CD4-positive, alpha-beta T cell treated with Interleukin-17A for 4 hours (primary cell): ENCODE measurements at places on chromosomes 3 and 15.
A peak's percentile ranks its signal among the peaks of the same experiment; 100 is the strongest.

GRCh38 chr3:37660782-37661181 lies 200.9 kb upstream of the CTDSPL start:
- DNase-seq, result no peak

DNA sequence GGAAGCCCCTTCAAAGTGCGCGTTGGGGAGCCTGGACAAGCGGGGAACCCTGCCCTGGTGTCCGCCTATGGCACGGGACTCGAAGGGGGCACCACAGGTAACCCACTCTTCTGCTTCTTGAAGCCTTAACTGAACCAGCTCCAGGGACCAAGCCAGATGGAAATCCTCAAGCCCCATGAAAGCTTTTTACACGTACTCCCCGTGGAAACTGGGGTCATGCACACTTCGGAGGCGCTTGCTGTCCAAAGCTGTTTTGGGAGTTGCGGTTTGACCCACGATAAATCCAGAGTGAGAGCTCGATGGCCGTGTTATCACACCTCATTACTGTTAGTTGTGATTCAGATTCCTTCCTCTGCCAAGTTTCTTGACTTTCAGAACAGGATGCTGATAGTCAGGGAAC lies 47.5 kb downstream of the DNASE1L3 start:
- no peak for DNase-seq

GRCh38 chr3:169071003-169071402 lies 592.5 kb downstream of the MECOM start:
- no peak for DNase-seq

DNA sequence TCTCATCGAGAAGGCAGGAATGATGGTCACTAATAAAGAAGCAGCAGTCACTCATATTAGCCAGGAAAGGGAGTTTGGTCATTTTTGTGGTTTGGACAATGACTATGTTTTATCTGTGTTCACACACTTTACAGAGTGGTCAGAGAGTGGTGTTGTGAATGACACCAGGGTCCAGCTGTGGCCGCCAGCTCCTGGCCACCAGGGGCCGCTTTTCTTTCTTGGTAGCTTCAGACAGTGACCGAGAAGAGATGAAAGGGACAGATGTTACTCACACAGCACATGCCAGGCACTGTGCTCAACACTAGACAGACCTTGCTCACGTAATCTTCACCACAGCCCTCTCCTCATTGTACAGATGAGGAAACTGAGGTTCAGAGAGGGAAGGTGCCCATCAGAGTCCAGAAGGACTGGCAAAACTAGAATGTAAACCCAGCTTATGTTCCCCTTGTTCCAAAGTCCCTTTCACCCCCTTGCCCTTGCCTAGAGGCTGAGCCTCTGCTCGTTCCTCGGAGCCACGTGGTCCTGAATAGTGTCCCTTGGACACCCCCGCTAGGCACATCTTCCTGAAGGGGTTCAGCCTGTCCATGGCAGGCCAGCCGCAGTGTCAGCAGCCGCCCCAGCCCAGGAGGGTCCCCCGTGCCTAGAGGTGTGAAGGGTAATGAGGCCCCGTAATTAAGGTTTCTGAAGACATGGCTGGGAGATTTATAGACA lies 55.6 kb downstream of the CYP11A1 start:
- DNase-seq, result no peak

DNA sequence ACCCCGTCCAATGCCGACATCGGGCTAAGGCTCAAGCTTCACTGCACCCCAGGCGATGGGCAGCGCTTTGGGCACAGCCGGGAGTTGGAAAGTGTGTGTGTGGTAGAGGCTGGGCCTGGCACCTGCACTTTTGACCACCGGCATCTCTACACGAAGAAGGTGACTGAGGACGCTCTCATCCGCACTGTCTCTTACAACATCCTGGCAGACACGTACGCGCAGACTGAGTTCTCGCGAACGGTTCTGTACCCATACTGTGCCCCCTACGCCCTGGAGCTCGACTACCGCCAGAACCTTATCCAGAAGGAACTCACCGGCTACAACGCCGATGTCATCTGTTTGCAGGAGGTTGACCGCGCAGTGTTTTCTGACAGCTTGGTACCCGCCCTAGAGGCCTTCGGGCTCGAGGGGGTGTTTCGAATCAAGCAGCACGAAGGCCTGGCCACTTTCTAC lies 1.0 kb downstream of the PDE12 start:
- peak; percentile 39 for DNase-seq

DNA sequence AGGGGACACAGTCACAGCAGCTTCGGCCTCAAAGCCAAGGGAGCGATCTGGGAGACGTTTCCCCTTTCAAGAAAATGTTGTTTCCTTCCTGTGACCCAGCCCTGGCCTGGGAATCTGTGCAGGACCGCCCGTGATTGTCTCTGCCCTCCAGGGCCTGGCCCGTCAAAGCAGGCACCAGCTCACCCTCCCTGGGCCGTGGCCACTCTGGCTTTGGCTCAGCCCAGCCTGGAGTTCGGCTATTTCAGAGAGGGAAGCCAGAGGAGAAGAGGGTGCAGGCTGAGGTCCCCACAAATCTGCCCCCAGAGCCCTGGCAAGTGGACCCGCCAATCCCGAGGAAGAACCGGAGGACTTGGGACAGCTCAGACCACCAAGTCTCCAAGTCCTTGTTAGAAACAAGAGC lies 12.7 kb downstream of the GATA2 start:
- DNase-seq, result no peak

DNA sequence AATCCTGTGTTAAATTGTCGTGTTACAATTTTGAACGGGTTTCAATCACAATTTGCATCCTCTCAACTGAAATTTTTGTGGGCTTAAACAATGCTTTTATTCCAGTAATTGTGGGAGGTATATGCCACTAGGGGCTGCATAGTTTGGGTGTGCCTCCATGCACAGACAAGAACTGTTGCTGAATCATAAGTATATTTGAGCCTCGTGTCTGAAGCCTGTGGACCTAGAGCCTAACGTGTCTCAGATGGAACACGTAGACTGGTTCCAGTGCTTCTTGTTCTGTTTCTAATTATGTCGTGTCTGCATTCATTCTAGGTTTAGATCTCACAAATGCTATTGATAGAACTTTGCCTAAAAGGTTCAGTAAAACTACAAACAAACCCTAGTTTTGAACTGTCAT lies 363.4 kb downstream of the RBMS3 start:
- DNase-seq, result no peak

GRCh38 chr3:135987661-135988060 lies 22.1 kb downstream of the PPP2R3A start:
- no peak for DNase-seq

GRCh38 chr15:74950078-74950908 lies 6.3 kb downstream of the RPP25 start:
- DNase-seq, result peak; percentile 83

- no peak for DNase-seq
These were observed 31.6 kb upstream of the CERS3 start for GRCh38 chr15:100560323-100560722.

DNA sequence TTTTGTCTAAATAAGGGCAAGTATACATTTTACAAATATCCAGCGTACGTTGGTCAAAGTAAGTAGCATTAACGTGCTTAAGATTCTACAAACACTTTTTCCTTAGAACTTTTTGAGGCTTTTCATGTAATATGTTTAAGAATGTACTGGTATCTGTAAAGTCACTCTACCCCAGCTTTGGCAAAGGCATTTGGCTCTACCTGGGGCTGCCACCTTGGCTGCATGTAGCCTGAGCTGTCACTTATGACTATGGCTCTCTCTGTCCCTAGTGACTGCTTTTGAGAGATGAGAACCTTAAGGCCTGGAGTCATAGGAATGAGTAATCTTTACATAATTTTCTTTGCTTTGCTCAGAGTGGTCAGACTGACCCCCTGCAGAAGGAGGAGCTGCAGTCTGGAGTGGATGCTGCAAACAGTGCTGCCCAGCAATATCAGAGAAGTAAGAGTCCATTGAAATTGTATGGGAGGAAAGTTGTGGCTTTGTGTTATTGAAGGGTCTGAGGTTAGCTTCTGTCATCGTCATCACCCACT lies 61.2 kb downstream of the IQGAP1 start:
- no peak for DNase-seq

- no peak for DNase-seq
These were observed 77.9 kb upstream of the ARHGEF3 start for GRCh38 chr3:56879436-56880215.

DNA sequence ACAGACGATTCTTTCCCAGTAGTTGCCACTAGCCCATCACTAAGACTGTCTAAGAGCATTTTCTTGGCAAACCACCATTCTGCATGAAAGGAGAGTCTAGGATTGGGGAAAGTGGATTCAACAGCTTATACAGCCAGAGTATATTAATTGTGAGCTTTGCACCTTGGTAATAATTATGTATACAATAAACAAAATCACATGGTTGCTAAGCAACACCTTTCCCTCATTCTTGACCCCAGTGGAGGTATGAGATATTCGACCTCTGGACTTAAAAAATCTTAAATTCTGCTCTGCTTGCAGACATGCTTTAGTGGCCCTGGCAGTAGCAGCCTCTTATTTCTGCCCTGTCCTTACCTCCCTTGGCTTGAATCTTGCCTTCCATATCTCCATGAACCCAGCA lies 73.1 kb downstream of the PPP2R3A start:
- no peak for DNase-seq

GRCh38 chr3:141303481-141304223 lies 64.7 kb upstream of the ZBTB38 start:
- DNase-seq, result peak; percentile 79

GRCh38 chr15:42286445-42287029 lies 13.3 kb upstream of the TMEM87A start:
- DNase-seq, result no peak

DNA sequence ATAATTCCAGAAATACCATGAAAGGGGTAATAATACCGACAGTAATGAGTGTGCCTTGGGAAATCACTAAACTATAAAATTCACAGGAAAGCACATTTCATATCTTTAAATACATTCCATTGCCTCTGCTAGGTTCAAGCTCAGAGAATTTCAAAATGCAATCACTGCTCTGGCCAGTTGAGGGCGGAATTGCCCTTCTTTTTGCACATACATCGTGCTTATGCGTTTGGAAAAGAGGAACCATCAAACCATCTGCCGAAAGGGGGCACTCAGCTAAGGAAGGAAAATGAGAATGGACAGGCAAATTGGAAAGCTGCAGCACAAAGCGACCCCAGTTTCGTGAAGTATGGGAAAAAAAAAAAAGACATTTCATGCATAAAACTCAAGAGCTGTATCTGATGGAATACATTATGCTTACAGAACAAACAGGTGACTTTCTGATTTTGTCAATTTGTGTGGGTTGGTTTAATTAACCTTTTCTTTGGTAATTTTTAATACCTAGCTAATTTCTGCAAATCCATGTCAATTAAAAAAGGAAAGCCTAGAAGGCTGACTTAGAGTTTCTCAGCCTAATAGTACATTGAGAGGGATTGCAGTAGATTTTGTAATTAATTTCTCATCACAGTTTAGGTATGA lies 61.4 kb downstream of the TUSC7 start:
- DNase-seq, result peak; percentile 3

GRCh38 chr15:59115047-59115446 lies 10.1 kb downstream of the CCNB2 start:
- no peak for DNase-seq

GRCh38 chr3:138941259-138941885 lies 5.6 kb downstream of the FOXL2 start:
- no peak for DNase-seq

GRCh38 chr3:113214917-113215595 lies 3.7 kb downstream of the BOC start:
- DNase-seq, result no peak

GRCh38 chr3:108001457-108001856 lies 89.4 kb downstream of the CD47 start:
- no peak for DNase-seq

GRCh38 chr15:58573270-58573669 lies 141.5 kb downstream of the LIPC start:
- DNase-seq, result no peak

DNA sequence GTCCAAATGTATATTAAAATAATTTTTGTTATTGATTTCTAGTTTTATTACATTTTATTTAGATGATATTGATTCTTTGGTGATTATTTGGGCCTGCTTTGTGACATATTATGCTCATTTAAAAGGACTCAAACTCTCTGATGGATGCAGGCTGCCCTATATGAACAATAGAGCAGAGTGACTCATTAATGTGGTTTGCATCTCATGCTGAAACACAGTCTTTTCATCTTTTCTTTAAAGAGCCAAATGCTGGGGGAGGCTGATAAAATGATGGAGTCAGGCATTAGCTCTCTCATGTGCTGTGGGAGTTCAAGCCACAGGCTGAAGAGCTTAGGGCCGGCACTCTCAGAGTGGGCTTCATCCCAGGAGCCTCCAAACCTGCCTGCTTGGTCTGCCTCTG lies 7.2 kb downstream of the PLA1A start:
- no peak for DNase-seq

DNA sequence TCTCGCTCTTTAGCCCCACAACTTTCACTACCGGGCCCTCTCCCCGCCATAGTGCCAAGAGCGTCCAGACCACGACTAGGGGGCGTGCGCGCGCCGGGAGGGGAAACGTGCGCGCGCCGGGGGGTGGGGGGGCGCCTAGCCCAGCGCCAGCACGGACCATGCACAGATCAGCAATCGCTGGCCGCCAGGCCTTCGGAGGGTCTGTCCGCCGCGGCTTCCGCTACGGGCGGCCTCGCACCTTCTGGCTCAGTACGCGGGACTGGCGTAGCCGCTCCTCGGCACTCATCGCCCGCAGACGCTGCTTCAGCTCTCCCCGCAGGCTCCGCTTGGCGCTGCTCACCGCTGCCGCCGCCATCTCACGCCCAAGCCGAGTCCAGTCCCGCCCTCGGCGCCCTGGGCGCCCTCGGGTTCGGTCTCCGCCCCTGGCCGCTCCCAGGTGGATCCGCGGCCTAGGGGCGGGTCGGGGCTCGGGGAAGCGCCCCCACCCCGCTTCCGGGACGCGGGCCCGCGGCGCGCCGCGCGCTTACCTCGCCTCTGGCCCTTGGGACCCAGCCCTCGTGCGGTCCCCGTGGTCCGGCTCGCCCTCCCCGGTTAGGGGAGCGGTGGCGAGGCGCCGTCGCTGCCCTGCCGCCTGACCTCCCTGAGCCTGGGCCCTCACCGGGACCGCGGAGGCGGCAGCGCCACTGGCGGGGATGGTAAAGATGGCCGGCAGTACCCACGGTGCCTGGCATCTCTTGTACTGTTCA lies at the start of gene MTHFS:
Gene MTHFS, minus strand, starts transcription at position 381 of the 746 bp plus-strand sequence. Its CDS starts 26 bp downstream, at position 355.
- DNase-seq, result peak; percentile 87

DNA sequence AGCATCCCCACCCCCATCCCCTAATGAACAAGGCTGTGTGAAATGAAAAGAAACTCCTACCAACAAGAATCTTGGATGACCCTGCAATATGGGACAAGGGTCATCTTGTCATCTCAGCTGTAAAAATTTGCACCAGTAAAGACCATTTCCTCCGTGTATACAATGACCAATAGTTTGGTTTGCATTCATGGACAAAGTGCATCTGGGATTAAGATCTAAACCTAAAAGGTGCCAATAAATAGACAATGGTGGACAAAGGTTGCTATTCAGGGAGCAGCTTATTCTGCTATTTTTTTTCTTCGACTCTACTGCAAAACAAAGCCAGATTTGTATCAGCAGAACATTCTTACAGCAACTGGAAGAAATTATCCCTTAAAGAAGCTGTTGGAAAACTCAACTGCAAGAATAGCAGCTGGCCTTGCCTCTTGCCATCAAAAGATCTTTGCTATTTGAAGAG lies 8.0 kb downstream of the MGLL start:
- no peak for DNase-seq

DNA sequence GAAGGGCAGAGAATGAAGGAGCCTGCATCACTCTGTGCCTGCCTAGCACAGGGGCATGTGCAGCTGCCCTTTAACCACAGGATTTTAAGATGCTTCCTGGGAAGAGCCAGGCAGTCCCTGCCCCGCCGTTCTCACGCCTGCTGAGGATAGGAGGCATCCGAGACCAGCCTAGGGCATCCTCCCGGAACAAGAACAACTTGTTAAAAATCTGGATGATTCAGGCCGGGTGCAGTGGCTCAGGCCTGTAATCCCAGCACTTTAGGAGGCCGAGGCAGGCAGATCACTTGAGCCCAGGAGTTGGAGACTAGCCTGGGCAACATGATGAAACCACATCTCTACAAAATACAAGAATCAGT lies 15.2 kb downstream of the NRROS start:
- DNase-seq, result no peak
